ENCODE measurements at places on chromosomes 3 and 15. TPM values are rescaled to one million over a fixed set of nuclear protein-coding genes. Genes with fewer than 3 reads are reported as not detected.

GRCh38 chr3:150362515-150363302 is 45.4 kb upstream of the TSC22D2 start:
- no peak for DNase-seq

DNA sequence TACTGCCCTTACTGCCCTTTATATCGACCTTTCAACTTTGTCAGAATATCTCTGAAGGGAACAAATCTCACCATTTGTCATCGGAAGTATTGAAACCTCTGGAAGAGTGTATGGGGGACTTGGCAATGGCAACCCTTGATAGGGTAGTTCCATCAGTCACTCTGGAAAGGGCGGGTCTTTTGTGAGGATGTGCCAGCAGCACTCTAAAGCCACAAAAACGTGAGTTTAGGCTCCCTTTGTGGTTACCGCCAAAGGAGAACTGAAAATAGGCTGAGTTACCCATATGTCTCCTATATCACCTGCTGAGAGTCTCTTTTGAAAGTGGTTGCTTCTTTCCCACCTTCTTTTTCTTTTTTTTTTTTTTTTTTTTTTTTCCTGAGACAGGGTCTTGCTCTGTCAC is 296.8 kb upstream of the CHRM5 start:
- DNase-seq, result no peak

DNA sequence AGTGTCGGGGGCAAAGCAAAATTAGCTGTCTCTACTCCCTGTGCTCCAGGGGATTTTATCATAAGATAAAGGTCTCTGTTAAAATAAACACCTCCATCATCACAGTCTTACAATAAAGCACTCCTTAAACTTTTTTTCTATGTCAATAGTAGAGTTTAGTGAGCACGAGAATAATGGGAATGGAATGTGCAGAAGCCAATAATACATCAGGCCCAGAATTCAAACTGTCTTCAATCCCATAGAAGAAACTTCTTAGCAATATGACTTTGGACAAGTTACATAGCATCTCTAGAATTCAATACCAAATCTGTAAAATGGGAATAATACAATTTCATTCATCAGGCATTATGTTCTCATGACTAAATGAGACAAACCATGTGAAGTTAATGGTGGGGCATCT is 49.0 kb upstream of the EPHA3 start:
- DNase-seq, result no peak

- no peak for DNase-seq
These were observed 251.5 kb downstream of the GABRG3 start for GRCh38 chr15:27222479-27222878.

- DNase-seq, result no peak
These were observed 326.3 kb upstream of the NR2E3 start for GRCh38 chr15:71484080-71484479.

GRCh38 chr3:118900737-118901525 is 133.7 kb downstream of the IGSF11 start:
- no peak for DNase-seq

- DNase-seq, result no peak
These were observed 86.8 kb downstream of the LARS2 start for GRCh38 chr3:45475145-45475544.

DNA sequence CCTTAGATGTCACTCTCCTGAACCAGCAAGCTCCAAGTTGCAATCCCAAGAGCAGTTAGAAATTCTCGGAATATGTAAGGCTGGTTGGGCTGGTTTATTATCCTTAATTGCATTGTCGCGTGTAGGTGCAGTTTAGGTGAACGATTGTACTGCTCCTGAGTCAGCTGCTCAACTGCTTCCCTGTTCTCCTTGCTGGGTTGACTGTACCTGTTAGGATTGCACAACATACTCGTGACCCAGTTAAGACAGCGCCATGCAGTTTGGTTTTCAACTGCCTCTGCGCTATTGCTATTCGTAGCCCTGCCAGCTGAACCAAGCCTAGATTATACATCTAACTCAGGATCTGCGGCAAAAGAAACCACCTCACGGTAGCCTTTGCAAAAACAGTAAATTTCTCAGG is 41.0 kb downstream of the BCL2L10 start:
- DNase-seq, result no peak

- DNase-seq, result no peak
These were observed 181.4 kb downstream of the TLE3 start for GRCh38 chr15:69916169-69916785.

DNA sequence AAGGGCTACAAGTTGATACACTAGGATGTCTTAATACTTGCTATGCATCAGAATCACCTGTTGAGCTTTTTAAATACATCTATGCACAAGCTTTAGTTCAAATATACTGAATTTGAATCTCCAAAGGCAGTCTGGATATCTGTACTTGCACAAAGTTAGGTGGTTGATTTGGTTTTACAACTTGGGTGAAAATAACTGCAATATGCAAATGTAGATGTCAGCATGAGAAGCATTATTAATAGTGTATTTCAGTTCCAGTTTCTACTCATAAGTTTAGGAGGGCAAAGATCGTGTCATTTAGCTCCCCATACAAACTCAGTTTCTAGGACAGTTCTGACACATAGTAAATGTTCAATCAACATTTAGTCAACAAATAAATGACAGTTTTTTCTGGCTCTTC is 25.6 kb downstream of the IQCB1 start:
- no peak for DNase-seq

DNA sequence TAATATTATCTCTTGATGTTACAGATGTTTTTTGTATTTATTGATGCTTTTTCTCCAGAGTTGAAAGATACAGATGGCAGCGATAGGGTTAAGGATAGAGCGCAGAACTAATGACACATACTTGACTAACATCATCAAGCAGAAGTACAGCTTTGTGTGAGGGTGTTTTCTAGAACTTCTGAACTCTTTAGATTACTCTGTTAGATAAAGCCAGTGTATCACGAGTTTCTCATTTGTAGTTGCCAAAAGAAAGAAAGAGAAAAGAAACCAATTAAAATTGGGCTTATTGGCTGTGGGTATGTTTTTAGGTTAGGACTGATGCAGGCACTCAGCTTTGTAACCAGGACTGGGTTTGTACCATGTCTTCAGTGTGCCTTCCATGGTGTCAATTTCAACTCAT is 6.6 kb upstream of the GPR171 start:
- DNase-seq, result no peak

DNA sequence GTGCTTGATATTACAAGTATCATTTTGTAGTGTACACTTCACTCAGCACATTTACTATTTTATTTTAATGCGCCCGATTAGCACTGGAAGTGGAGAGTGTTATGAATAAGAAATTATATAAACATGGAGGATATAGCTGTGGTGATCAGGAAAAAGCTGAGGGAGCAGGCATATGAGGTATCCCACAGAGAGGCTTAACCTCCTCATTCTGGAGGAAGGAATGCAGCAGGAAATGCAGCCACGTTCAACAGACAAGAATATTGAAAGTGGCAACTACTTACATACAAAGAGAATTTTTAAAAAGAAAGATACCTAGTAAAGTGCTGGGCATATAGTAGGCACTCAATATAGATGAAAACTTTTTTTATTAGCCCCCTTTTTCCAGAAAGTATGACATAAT is 166.0 kb upstream of the SATB1 start:
- DNase-seq, result no peak

- no peak for DNase-seq
These were observed 47.2 kb downstream of the RASGRP1 start for GRCh38 chr15:38517312-38517975.

DNA sequence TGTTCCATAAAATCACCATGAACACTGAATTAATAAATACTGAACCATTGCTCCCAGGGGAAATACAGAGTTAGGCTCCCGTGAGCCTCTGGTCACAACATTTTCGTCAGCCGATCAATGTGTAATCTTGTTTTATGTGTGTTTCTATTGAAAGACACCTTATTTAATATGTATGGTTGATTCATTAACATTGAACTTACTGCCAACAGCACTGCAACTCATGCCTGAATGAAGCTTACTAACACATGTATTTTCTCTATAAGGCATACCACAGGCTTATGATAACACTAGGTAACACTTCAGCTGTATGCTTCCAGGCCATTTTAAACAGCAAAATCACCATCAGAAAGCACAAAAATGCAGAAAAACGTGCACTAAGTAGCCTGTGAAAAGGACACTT is 9.1 kb upstream of the REC114 start:
- DNase-seq, result no peak

- no peak for DNase-seq
These were observed 215.3 kb downstream of the LRTM1 start for GRCh38 chr3:54712539-54712938.

- no peak for DNase-seq
These were observed 293.8 kb downstream of the PTPRG start for GRCh38 chr3:61855211-61855610.

- DNase-seq, result no peak
These were observed 28.0 kb upstream of the PTX3 start for GRCh38 chr3:157408499-157409149.

DNA sequence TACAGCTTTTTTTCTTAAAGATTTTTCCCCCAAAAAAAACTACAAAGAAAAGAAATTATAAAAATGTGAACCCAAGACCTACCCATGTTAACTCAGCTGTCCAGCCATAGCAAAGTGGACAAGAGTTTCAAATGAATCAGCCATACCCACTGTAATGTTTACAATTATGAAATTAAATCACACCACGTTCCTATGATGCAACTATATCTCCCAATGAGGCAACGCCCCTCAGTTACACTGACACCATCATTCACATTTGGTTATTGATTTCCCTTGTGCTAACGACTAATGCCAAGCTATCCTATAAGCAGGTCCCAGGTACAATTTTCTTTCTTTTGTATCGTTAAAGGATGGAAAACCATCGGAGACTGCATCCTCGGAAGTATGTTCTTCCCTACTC is 115.1 kb upstream of the ICE2 start:
- no peak for DNase-seq

DNA sequence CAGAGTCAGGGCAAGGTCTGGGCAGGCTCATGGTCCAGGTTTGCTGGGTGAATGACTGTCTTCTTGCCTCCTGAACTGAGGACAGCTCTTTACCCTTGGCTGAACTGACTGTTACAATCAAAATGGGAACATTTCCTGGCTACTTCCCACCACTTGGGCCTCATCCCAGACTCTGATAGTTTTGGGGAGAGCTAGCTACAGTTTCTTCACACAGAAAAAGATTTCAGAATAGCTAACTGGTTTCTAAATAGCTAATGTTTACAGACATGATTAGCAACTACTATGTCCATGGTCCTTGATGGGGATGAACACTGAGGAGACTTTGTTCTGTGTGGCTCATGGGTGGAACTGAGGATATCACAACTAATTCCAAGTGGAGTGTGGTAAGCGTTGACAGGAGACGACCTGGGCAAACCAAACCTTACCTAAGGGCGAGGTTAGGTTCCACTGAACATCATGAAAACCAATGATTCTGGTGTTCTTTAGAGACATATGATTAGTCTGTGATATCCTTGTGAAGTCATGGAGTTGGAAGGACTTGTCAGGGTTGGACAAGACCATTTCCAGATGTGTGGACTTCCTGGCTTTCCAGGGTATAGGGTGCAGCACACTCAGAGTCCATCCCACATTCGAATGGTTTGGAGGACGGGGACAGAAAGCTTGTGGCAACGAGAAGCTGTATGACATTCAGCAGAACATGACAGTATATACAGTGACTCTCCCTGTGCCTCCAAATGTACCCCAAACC is 7.3 kb downstream of the ALPK3 start:
- no peak for DNase-seq

DNA sequence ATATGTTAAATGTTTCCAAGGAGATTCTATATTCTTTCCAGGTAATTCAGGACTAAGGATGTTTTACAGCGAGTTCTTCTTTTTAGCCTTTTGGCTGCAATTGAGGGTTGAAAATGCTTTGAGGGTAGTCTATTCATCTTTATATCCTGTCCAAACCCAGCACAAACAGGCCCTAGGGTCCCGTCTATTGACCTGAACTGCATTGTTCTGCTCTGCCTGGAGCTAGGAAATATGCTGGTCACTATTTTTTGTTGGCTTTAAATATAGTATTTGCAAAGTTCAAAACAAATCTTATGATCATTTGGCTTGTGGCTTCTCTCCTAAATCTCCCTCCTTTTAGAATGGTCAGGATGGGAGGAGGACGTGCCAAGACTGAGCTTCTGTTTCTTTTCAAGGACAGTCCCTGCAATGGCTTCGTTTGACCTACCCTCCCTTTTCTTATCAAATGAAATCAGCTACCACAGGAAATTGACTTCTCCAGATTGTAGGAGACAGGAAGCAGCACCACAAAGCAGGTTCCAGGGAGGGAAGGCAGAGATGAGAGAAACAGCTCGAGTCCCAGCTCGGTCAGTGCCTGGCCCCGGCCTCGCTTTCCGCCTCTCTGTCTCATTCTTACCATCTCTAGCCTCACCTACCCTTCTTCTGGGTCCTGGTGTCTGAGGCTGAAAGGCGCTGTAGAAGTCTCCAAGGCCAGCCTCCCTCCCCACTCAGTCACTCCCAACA is 27.6 kb upstream of the NRROS start:
- peak; percentile 48 for DNase-seq

- peak; percentile 39 for DNase-seq
These were observed 36.5 kb upstream of the RAB11A start for GRCh38 chr15:65832549-65833364.

DNA sequence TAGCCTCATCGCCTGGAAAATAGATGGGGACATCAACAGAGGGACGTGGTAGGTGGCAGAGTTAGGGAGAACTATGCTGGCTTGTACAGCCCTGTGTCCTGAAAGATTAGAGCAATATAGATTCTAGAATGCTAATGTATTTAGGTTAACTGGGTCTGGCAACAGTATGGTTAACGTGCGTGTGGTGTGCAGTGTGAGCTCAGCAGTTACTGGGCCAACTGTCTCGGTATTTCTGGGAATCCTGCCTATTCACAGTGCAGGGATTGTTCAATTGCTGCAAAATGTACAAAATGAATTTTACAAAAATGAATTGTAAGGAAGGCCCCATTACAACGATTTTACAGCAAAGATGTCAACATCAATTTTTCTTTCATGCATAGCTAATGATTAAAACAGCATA is 20.6 kb downstream of the MEIS2 start:
- no peak for DNase-seq

GRCh38 chr3:104286645-104287044 is 1080.1 kb upstream of the ALCAM start:
- DNase-seq, result no peak

- DNase-seq, result no peak
These were observed 25.9 kb upstream of the MINAR1 start for GRCh38 chr15:79406210-79406609.

Gene CCDC9B
- polyA plus RNA-seq, result 13.7 TPM

Gene TRIM42
- polyA plus RNA-seq, result not detected

Gene BDH1
- polyA plus RNA-seq, result 19.8 TPM

Gene SLC12A1
- not detected for polyA plus RNA-seq

Gene SMCO1
- polyA plus RNA-seq, result not detected

Gene CCR3
- polyA plus RNA-seq, result not detected

Gene RLBP1
- not detected for polyA plus RNA-seq

Gene KLHL25
- polyA plus RNA-seq, result 4.5 TPM

Gene DZIP1L
- polyA plus RNA-seq, result 6.4 TPM

Gene GATM
- polyA plus RNA-seq, result 0.58 TPM

Gene SKOR1
- polyA plus RNA-seq, result 0.18 TPM

Gene IMPG2
- polyA plus RNA-seq, result 0.10 TPM

Gene SNAP23
- polyA plus RNA-seq, result 45.0 TPM

Gene GP9
- polyA plus RNA-seq, result not detected

Gene MESP2
- 0.21 TPM for polyA plus RNA-seq

Gene ARGFX
- polyA plus RNA-seq, result not detected

Gene EPHB3
- 2.1 TPM for polyA plus RNA-seq

Gene SLCO3A1
- polyA plus RNA-seq, result 19.7 TPM

Gene PLEKHO2
- 6.8 TPM for polyA plus RNA-seq

Gene AQR
- polyA plus RNA-seq, result 11.6 TPM

Gene ERICH6
- 0.08 TPM for polyA plus RNA-seq
